Stimulated activated CD4-positive, alpha-beta T cell treated with anti-CD3 and anti-CD28 coated beads, Interleukin-4, amount 100 ng/mL, for 4 hours (primary cell): ENCODE measurements at places on chromosomes 1 and 21.

DNA sequence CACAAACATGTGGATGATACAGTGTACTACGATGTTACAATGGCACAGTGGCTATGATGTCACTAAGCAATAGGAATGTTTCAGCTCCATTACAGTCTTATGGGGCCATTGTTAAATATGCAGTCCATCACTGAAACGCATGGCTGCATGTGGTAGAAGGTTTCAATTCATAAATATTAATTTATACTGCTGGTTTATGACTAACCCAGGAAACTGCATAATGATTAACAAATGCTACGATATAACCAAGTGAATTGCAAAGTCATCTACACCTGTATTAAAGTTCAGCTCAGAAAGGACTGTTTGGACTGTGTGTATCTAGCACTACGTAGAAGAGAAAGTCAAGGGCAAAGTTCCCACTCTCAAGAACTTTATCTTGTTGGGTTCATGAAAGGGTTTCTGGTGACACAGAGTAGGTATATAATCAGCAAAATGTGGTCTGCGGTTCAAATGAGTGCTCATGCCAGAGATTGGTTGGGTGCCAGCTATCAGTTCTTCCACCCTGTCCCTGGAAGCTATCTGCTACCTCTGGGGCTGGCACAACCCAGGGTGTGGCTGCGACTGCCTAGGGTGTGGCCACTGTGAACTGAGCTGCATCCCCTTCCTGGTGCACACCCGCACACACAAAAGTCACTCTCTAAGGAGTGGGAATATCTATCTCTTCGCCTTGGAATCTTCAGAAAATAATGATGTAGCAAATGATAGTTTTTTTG, 14.8 kb downstream of the MGST3 start:
- no peak for DNase-seq

- no peak for DNase-seq
Measured at GRCh38 chr1:157628773-157629172, 30.9 kb upstream of the FCRL4 start.

DNA sequence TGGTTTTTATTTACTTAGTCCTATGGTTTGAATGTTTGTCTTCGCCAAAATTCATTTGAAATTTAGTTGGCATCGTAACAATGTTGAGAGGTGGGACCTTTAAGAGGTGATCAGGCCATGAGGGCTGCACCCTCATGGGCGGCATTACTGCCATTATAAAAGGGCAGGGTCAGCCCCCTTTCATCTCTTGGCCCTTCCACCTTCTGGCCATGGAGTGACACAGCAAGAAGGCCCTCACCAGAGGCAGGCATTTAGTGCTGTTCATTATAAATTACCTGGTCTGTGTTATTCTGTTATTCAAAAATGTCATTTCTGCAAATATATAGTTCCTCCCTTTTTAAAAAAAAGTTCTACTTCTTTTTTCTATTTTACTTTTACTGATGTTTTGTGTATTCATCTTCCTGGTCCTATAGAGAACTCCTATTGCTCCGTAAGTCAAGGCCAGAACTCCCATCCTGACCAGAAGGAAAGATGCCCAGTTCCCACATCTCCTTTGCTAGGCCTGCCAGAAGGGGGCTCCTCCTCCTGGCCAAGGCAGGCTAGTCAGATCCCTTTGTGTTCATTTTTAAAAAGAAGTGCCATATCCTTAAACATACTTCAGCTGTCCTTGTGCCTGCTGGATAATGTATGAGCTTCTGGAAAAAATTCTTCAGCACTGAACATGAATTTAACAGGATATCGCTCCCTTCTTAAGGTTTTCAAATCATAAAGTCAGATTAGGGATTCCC, 10.0 kb upstream of the LBR start:
- no peak for DNase-seq

DNA sequence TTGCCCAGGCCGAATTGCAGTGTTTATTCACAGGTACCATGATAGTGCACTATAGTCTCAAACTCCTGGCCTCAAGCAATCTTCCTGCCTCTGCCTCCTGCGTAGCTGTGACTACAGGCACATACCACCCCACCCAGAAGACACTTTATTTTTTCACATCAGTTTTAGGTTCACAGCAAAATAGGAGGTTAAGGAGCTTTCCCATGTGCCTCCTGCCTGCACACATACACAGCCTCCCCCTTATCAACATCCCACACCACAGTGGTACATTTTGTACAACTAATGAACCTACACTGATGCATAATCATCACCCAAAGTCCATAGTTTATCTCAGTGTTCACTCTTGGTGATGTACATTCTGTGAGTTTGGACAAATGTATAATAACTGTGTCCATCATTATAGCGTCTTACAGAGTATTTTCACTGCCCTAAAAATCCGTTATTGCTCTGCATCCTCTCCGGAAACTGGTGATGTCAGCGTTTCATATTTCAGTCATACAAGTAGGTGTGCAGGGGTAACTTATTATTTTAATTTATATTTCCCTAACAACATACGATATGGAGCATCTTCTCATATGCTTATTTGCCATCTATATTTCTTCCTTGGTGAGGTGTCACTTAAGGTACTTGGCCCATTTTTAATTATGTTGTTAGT, 23.2 kb downstream of the OR13G1 start:
- DNase-seq, result no peak

GRCh38 chr1:3570066-3570986, 41.0 kb downstream of the MEGF6 start:
- no peak for DNase-seq

DNA sequence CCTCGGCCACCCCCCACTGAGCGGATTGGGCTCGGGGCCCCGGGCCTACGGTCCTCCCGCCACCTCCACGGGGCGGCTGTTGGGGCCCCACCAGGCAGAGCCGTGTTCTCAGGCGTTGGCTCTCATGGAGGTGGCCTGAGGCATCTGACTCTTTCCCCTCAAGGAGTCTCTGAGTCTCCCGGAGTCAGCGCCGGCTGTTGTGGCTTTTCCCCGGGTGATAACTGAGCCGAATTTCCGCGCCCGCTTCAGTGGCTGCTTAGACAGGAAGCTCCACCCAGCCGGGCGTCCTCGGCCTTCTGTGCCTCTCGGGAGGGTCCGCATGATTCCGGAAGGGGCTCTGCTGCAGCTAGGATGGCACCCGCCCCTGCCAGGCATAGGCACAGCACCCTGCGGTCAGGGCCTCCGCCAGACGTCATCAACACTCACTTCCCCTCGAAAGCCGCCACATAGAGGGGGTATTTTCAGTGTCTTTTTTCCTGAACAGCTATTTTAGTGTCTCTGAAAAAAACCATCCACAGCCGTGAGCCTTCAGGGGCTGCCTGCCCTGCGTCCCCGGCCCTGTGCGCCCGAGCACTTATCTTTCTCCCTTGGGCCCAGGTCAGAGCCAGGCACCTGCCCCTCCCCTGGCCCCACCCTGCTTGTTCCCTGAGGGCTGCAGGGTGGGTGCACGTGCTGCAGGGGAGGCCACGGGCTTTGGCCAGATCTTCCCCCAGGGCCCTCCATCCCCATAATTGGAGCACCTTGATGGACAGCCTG, 72.9 kb downstream of the SKI start:
- DNase-seq, result peak; percentile 85

DNA sequence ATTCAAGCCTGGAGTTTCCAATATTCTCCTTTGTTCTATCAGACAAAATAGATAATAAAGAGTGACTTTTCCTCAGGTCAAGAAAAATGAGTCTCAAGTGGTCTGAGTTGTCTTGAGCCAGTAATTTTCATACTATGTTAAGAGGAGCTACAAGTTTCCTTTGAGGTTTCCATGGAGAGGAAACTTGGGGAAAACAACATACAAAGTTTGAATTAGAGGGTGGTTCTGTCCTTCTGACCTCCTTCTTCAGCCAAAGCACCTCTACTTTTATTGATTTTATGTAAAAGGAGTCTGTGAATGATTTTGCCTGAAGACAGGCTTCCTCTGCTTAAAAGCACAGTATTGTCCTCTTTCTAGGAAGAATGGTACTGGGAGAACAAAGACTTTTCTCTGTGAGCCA, 497.2 kb upstream of the PKN2 start:
- no peak for DNase-seq

- DNase-seq, result no peak
Measured at GRCh38 chr1:63405987-63406386, 38.6 kb downstream of the ALG6 start.

- DNase-seq, result no peak
Measured at GRCh38 chr1:1554926-1555915, 14.8 kb upstream of the TMEM240 start.

- DNase-seq, result no peak
Measured at GRCh38 chr21:37532868-37533780, 166.6 kb downstream of the DYRK1A start.

DNA sequence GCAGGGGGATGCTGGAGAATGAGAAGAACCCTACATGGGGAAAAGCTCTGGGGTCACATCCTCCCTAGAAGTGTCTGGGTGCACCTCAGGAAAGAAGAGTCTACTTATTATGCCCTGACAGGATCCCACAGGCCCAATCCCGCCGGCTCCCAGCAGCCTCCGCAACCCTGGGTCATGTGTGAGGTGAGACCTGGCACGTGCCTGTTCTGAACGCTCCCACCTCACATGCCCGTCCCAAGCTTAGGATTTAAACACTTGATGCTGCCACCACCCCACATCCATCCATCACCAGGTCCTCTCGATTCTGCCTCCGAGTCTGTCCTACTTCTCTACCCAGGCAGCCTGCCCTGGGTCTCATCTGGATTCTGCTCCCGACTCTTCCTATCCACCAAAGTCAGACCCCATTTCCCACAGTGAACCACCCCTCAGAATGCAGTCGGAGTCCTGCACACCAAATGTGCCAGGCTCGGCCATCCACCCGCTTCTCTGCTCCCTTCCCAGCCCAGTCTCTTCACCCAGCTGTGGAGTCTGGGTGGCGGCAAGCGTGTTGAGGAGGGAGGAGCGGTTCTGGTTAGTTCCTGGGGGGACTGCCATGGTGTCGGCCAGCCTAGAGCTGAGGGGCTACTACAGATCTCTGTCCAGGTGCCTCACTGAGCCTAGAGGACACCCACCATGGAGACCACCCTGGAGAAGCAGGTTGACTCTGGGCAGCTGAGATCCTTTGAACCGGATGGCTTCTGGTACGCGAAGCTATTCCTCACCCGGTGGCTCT, 23.9 kb downstream of the SLC2A1 start:
- no peak for DNase-seq

DNA sequence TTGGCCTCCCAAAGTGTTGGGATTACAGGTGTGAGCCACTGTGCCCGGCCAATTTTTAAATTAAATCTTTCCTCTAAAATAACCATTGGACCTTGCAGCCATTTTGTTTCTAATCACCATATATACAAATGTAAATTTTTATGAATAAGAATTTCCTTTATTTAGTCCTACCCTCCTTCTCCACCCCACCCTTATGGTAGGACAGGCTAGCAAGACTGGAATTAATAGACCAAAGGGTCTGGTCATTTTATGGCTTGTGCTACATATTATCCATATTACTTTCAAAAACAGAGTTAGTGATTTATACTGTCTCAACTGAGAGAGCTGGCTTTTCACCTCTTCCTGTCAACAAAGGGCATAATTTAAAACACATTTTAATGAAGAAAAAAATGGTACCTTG, 26.5 kb downstream of the L1TD1 start:
- DNase-seq, result no peak

DNA sequence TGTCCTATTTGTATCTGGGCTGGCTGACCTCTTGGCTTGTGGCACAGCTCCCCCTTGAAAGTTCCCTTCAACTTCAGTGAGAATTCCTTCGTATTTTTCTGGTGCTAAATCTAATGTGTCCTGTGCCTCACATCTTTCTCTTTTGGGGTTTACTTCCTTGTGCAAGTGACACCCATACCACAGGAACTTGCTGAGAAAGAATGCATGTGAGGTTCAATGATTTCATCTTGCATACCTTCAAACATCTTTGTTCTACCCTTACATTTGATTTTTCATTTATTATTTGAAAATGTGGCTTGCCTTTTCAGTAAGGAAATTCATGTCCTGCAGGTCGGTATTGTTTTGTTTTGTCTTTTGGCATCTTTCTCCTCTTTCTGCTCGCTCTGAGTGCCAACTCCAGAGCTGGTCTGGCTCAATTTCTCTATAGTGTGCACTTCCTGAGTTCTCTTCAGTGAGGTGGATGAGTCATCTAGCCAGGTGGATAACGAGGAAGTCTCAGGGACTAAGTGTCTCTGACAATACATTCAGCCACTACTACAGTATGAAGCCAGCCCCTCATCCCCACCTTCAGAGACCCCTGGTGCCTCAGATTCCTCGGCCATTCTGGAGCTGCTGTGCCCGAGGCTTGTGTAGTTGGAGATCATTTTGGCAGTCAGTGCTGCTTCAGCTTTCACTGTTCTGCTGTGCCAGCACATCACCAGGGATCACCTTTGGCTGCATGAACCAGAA, 59.5 kb downstream of the RIPK4 start:
- DNase-seq, result no peak

DNA sequence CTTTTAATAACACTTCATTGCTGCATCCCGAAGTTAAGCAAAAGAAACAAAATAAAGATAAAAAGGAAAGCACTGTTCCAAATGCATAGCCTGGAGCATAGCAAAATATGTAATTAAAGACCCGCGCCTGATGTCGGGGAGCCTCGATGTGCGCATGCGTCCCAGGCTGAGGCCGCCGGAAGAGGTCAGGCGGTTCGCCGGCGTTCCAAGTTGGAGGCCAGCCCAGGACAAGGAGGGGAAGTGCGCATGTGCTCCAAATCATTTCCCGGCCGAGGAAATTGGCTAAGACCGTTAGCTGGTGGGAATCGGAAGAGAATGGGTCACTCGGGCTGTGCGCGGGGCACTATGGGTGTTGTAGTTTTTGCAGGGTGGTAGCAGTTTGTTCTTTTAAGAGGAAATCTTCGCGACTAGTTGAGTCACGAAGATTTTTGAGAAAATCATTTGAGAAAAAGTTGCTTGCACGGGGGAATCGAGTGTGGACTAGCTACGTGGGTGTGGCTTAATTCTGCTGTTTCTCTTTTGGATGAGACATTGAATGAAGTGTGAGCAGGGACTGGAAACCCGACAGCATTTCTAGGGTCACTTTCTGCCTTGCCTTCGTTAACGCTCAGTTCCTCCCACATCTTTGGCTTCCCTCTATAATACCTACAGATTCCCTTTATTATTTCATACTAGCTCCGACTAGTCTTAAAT, 31.0 kb upstream of the CD1D start:
- peak; percentile 73 for DNase-seq

- no peak for DNase-seq
Measured at GRCh38 chr21:36551731-36552433, 72.0 kb upstream of the CLDN14 start.

DNA sequence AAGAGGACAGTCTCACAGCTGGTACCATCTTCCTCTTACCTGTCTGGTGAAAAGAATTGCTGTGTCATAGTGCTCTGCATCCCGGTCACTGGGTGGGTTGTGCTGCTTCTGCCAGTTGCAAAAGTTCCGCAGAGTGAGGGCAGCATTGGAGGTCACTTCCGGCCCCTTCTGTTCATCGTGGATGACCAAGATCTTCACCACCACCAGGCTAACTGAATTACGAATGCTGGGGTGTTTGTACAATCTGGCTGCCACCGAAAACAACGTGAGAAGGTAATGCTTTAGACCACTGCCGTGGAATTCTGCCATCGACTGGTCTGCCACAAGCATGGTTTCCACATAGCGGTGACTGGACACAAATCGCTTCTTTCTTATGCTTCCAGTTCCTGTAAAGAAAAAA, 2.9 kb downstream of the ADAMTS1 start:
- no peak for DNase-seq

- no peak for DNase-seq
Measured at GRCh38 chr1:28160782-28161266, 15.7 kb downstream of the PTAFR start.
